ENCODE measurements at places on chromosomes 13 and 19.

GRCh38 chr13:25225970-25226369, 53.9 kb upstream of the AMER2 start:
- DNase-seq = no peak

DNA sequence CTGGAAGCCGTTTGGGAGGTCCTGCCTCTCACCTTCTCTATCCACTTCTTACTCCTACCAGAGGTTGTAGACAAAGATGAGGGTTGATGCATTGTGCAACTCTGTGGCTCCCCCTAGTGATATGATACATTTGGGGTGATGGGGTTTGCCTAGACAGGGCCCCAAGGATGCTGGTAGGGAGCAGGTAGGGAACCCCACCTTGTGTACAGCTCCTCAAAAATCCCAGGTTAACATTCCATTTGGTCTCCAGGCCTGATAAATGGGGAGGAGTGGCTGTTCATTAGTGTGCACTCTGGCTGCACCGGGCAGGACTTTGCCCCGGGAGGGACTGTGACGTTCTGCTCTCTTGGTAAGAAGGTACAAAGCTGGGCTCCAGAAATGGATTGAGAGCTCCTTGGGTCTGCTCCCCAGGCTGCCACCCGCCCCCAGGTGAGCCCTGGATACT, 19.2 kb downstream of the SIGLEC8 start:
- DNase-seq = no peak

- no peak for DNase-seq
Measured at GRCh38 chr19:55667958-55668357, 7.1 kb upstream of the EPN1 start.

DNA sequence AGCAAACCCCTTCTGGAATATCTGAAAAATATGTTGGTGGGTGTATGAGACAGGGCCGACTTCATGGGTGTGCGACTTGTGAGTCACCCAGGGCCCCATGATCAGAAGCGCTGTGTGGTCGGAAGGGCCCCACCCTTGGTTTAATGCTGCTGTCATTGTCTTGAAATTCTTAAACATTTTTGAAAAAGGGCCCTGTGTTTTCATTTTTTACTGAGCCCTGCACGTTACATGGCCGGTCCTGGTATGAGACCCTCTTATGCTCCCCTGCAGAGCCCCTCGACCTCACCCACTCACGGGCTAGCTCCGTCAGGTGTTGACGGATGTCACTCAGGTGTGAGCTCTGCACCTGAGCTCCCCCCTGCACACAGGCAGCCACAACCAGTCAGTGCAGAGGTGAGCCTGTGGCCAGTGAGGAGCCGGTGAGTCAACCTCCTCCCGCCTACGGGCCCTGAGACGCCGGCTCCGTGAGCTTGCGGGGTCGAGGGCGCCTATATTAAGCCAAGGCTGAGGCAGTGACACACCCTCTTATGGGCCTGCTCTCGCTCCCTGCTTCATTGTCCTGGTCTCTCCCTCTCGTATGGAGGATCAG, 27.7 kb downstream of the GADD45B start:
- DNase-seq = no peak

- no peak for DNase-seq
Measured at GRCh38 chr19:46065486-46066071, 24.8 kb upstream of the IGFL4 start.

DNA sequence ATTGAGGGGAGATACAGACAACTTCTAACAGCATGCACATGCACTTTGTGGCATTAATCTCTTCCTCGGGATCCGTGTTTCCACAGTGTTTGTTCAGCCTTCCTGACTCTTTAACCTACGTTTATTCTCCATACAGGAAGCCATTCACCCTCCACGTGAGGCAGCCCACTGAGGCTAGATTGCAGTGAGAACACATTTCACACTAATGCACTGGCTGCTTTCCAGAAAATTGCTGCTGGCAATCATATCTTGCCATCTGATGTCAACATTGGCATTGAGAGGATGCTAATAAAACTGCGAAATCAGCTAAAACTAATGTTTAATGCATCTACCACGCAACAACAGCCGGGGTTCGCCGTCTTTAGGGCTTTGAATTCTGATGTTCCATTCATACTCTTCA, 30.0 kb downstream of the DCLK1 start:
- no peak for DNase-seq

DNA sequence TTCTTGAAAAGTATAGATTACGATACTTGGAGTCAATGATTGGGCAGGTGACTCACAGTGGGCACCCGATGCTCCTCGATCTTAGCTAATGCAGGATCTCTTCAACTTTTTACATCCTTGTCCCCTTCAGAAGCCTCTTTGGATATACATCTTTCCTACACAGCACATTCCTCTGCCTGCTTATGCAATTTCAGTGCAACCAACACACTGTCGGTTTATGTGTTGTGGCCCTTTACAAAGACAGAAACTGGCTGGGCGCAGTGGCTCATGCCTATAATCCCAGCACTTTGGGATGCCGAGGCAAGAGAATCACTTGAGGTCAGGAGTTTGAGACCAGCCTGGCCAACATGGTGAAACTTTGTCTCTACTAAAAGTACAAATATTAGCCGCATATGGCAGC, 2.6 kb downstream of the GPR42 start:
- no peak for DNase-seq

DNA sequence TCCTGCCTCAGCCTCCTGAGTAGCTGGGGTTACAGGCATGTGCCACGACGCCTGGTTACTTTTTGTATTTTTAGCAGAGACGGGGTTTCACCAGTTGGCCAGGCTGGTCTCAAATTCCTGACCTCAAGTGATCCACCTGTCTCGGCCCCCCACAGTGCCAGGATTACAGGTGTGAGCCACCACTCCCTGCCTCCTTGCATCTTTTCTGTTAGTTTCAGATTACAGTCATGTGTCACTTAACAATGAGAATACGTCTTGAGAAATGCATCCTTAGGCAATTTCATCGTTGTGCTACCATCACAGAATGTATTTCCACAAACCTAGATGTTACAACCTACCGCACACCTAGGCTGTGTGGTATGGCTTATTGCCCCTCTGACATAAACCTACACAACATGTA, 180.4 kb downstream of the TM9SF2 start:
- no peak for DNase-seq

- DNase-seq = peak; percentile 21
Measured at GRCh38 chr19:36009220-36009619, 607 bp upstream of the SYNE4 start.

DNA sequence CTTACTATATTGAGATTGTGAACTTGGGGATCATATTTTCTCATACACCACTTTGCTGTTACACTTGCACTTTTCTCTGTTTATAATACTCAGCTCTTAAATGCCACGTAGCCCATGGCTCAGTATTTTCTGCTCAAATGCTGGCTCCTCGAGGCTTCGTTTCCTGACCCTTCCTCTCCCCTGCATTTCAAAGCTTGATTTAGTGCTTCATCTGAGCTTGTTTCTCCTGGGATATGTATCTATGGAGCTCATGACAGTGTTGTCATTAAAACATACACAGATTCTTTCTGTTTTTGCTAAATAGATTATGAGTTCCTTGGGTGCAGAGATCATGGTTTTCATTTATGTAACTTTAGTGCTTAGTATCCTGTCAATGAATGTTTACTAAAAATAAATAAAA, 11.4 kb downstream of the CSNK1A1L start:
- DNase-seq = no peak

- no peak for DNase-seq
Measured at GRCh38 chr13:40660141-40660664, 6.2 kb downstream of the FOXO1 start.

DNA sequence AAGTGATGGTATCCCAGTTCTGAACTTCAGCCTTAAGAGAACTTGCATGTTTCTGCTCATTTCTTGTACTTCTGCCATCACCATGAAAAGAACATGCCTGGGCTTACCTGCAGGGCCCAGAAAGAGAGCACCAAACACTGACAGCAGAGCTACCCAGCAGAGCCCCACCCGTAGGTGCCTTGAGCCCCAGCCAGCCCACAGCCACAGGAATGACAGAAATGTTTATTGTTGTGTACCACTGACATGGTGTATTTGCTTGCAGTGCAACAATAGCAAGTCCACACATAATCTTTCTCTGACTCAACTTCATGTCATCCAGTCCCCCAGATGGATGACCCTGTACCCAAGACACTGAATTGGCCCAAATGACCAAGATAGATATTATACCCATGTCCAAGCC, 195.2 kb downstream of the TSHZ3 start:
- no peak for DNase-seq

DNA sequence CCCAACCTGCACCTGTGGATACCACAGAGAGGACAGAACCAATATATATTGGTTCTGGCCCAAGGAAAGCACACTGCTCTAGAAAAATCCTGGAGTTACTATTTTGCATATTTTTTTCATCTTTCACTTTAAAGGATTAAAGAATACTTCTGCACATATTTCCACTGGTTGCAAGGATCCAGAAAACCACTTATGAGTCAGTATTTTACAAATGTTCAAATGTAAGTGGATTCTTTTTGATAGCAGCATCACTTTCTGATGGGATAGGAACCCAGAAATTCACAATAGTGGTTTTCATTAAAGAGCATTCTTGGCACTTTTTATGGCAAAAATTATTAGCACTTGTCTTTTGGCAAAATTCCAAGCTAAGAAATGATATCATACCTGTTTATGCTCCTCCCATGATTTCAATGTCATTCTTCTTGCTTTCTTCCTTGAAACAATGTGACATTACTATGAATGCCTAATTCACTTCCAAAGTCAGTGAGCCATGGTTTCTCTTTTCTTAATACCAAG, 38.2 kb downstream of the MZT1 start:
- no peak for DNase-seq

DNA sequence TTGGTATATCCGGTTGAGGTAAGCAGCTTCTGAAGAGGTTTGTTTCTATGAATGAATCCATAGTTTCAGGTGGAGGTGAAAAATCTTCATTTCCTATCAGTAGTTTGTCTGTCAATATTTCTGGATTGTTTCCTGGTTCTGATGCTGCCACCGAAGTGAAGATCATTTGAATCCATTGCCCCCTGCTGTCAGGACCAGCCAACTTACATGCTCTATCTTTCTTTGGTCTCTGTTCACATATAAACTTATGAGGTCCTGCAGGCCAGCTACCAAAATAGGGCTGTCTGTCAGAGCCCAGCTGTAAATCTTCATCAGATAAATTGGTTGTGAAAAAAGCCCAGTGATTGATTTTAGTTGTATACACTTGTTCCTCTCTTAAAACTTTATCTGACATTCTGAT, 15.2 kb upstream of the N4BP2L1 start:
- peak; percentile 38 for DNase-seq

GRCh38 chr13:49498206-49498605, 2.5 kb downstream of the PHF11 start:
- no peak for DNase-seq

- DNase-seq = no peak
Measured at GRCh38 chr13:80173224-80173623, 167.7 kb downstream of the SPRY2 start.

DNA sequence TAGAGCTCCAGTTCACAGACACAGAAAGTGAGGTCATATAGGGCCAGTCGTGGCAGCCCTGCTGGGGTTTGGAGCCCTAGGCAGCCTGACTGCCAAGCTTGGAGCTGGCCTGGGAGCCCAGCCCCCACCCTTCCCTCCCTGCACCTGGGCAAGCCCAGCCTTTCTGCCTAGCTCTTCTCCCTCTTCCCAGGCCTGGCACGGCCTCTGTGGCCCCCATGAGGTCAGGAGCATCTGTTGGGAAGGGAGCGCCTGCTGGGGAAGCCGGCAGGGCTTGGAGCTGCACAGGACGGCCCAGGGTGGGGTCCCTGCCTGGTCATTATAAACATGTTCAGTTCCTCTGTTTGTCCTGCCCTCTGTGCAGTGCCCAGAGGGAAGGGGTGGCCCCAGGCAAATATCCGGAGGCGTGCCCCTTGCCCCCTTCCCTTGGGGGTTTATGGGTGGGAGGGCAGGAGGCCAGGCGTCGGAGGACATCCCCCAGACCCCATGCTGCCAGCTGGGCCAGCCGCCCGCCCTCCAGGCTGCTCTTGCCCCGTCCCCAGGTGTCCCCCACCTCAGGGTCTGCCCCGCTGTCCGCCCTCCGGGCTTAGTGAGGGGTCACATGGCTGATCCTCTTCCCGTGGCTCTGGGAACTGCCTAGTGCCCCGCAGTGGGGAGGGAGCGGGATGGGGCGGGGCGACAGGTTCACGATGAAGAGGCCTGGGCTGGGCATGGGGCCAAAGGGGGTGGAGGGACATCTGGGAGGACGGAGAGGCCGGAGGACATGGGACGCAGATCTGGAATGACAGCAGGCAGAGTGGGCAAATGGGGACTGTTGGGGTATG, 30.0 kb upstream of the NCCRP1 start:
- DNase-seq = peak; percentile 32

DNA sequence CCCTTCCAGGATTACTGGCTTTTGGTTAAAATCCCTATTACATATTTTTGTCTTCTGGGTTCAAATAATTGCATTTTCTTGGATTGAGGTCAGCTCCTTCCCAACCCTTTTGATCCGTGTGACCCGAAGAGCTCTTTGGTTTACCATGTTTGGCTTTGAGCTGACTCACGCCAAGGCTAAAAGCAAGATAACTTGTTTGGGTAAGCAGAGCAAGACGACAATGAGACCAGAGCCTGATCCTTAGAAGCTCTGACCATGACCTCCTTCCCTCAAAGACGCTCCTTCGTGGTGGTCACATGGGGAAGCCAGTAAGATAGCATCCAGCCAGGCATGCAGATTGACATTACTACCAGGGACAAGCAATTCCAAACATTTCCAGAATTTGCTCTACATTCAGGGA, 153.8 kb downstream of the DCT start:
- DNase-seq = no peak

DNA sequence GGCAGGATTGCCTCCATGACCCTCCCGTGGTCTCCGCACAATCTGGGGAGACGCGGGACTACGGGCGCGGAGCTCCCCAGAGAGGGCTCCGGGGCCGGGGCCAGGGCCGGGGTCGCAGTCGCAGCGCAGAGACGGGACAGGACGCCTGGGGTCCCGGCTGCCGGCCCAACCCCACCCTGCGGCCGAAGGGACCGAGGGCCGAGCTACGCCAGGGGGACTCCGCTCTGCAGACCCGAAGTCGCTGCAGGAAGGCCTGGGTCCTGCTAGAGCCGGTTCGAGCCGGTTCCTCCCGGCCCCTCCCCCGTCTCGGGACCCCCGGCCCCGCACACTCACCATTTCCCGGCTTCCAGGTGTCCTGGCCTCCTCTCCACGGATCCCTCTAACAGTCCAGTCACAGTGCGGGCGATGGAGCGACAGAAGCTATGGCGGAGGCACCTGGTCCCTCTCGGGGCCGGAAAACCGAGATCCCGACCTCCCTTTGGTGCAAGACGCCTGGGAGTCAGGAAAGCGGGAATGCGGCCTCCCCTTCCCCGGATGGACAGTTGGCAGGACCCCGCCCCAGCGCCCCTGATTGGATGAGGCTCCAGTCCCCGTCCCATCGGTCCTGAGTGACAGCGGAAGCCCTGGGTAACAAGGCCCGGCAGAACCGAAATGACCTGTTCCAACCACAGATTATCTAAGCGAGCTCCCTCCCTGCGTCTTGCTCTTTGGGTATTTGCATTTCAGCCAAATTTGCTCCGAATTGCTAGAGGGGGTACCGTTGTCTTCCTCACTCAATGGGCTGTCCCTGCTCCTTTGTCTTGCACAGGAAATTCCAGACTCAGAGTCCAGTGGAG, at the start of gene ZNF625:
ZNF625 (minus strand) TSS at position 512 of the 836 bp plus-strand sequence; CDS start at position 336, 176 bp downstream.
- DNase-seq = peak; percentile 80
